NCI-H1417 treated with DMSO at 0.1 percent for 48 hours (cell line): ENCODE measurements at places on chromosomes 13 and 19.

DNA sequence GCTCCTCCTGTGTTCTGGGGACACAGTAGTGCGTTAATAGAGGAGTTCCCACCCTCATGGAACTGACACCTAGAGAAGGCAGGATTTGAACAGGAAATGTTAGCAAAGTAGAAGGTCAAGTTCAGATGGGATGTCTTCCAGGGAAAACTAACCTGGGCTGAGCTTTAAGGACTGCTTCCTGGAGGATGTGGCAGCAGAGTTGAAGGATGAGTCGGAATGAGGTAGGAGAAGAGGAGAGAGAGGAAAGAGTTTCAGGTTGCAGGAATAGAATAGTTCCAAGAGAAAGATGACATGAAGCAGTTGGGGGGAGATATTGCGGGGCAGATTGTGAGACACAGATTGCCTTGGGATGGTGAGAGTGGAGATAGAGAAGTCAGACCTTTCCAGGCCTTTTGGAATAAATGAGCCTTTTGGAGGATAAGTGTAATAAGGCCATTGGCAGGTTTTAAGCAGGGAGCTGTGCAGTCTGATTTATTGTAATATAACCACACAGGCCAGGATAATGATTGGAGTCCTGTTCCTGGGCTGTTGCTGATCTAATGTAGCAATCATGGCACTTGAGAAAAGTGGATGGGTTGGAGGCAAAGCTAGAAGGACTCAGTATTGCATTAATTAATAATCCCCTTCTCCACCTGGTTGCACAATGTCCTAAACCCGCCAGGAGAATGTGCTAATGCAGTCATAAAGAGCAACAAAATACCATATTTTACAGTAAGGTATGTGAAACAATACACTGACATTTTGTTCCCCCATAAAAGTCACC, 205.4 kb downstream of the SHISA2 start:
- DNase-seq, result no peak

- no peak for DNase-seq
These were observed 11.7 kb downstream of the CIC start for GRCh38 chr19:42280815-42281145.

DNA sequence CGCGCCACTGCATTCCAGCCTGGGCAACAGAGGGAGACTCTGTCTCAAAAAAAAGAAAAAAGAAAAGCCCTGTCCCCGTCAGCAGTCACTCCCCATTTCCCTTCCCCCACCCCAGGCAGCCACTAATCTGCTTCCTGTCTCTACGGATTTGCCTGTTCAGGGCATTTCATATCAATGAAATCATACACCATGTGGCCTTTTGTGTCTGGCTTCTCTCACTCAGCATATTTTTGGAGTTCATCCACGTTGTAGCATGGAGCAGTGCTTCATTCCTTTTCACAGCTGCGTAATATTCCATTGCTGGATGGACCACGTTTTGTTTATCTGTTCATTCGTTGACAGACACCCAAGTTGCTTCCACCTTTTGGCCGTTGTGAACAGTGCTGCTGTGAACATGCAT, 36.1 kb upstream of the KLF2 start:
- DNase-seq, result no peak

GRCh38 chr19:55702131-55702627, 27.2 kb downstream of the EPN1 start:
- no peak for DNase-seq

DNA sequence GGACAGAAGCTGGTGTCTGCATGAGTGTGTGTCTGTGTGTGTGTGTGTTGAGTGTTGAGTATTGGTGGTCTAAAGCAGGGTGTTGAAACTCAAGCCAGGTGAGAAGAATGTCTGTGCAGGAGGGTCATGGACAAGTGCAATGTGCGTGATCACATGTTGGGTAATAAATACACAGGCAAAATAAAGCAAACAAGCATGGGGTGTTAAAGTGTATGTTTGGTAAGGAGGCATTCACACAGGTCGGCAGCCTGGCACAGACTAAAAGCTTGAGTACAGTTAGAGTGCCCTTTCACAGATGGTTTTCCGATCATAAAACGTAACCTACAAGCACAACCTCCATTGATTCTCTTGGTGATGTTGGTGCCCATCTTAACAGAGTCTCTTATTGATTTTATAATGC, 476.9 kb upstream of the KLHL1 start:
- no peak for DNase-seq

DNA sequence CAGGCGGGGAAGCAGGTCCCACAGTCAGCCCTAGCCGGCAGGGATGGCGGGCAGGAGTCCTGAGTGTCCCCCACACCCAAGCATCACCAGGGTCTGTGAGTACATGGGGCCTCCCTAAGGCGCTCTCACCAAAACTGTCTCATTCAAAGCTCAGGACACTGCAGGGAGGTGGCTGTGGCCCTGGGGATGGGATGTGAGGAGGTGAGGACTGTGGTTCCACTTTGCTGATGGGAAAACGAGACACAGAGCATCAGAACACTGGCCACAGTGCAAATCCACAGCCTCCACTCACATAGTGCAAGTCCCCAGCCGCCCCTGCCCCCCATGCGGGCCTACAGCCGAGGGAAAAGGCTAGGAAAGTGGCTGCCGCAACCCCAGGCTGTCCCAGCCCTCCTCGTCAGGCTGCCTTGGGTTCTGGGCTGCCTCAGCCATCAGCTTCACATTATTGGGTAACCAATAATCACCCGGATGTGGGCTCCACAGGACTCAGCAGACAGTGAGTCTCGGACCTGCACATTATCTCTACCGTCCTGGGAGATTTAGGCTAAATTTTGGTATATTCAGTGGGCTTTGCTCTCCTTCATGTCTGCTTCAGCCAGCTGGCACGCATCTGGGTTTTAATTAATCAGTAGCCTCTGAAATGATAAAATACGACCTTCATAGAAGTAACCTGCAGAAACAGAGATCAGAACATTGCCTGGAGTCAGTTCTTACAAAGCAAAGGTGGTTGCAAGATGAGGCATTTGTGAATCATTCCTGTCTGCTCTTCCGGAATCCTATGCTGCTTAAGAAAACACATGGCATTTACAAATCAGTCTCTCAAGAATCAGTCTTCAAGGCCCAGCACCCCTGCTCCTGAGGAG, 77.0 kb downstream of the SOX1 start:
- DNase-seq, result no peak

DNA sequence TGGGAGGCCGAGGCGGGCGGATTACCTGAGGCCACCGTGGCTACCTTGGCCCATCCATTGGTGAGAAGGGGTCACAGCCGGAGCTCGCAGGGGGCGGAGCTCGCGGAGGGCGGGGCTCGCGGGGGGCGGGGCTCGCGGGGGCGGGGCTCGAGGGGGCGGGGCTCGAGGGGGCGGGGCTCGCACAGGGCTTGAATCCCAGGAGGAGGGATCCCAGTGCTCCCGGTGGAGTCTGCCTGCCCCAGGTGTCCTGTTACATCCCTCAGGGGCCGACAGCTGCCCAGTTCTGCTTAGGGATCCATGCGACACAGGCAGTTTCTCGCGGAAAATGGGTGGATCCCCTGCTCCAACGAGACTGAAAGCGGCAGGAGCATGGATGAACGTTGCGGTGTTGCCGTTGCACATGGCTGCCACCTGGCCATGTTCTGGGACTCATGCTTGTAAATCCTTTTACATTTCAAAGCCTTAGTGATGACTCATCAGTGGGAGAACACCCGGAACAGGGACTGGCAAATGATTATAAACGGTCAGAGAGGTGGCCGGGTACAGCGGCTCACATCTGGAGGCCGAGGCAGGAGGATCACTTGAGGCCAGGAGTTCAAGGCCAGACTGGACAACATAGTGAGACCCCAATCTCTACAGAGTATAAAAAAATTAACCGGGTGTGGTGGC, 25.1 kb downstream of the TMPRSS9 start:
- no peak for DNase-seq

DNA sequence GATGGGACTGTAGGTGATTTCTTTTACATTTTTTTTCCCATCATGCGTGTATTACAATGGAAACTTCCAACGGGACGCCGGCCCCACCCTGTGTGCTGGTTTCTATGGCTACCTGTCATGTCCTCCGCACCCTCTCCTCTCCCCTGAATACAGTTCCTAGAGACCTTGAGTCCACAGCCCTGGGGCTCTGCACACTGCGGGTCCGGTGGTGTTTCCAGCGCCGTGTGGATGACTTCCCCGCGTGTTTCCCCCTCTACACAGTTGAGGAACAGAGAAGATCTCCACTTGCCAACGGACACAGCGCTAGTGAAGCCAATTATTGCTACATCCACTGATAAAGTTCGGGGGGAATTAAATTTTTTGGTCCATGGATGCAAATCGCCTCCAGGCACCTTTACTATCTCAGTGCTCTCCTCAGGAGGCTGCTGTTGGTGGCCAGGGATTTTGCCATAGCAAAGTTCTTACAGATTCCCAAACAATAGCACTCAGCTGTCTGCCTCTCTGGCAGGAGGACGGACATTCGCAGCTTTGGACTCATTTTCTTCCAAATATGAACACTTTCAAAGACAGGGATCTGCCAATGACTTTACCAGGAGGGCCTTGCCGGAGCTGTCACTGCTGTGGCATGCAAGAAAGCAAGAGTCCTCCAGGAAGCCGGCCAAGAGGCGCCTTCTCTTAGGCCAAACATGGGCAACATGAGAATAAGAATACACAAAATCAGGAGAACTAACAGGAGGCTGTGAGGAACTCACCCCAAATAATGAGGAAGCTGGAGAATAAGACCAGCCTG, 39.3 kb upstream of the GAS6 start:
- DNase-seq, result no peak
